ENCODE measurements at places on chromosomes 3 and 15.

DNA sequence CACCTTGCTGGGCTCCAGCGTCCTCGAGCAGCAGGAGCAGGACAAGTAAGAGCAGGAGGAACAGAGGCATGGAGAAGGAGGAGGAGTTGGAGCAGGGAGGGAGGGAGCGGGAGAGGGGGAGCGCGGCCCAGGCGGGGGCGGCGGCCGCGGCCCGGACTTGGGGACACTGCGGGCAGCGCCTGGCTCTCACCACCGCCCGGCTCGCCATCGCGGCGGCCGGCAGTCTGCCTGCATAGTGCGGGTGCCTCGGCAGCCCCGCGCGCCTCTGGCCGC, 440 bp downstream of the DCBLD2 start:
- DNase-seq = no peak

DNA sequence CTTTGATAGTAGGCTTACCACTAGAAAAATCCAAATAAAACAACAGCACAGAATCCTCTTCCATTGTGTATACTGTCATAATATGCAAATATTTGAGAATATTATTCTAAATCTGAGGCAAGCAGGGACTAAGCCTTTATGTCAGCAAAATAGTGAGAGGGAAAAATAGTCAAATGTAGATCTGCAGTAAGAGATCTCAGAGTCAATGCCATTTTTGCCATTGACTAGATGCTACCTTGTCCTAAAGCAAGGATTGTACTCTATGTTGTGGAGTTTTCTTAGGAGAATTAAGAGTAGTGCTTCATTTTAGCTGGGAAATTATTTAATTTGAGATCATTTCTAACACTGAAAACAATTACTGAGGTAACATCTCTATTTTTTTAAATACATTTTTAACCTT, 50.2 kb downstream of the IQCH start:
- DNase-seq = no peak

DNA sequence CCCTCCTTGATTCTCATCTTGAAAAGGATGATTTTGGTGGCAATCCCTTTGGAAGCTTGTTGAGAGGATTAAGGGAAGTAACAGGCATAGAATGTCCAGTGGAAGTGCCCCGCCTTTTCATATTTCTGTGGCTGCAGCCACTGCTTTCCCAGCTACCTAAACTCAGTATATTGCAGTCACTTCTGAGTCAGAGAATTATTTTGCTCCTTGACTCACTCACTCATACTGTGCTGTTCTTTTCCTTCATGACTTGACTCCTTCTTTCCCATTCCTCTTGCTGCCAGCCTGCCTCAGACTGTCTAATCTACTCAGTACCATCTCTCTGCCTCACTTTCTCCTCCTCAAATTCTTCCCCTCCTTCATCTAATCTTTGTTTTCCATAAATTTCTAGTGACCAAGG, 26.5 kb upstream of the POLR2M start:
- no peak for DNase-seq

GRCh38 chr3:128906031-128906803, 26.8 kb downstream of the ACAD9 start:
- no peak for DNase-seq

DNA sequence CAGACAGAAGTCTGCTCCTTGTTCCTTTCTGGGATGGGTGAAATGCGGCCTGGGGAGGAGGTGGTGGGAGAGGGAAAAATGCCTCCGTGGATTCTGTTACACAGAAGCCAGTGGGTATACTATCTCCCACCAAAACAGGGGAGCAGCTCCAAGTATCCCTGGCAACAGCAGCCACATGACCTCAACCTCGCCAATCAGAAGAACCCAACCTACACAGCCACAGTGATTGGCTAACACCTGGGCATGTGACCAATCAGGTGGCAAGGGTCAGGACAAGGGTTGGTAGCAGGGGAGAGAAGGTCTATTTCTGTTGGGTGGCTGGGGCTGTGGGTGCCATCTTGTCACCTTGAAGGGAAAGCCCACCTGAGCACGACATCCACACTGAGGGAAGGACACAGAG, 9.1 kb upstream of the ACAD9 start:
- no peak for DNase-seq

- no peak for DNase-seq
Observed at GRCh38 chr3:55655544-55655943, 168.4 kb upstream of the WNT5A start.

- DNase-seq = no peak
Observed at GRCh38 chr3:197181741-197182140, 116.7 kb downstream of the DLG1 start.

GRCh38 chr15:74604983-74605794, 10.4 kb upstream of the CLK3 start:
- DNase-seq = no peak

- no peak for DNase-seq
Observed at GRCh38 chr15:77715860-77716259, 83.1 kb upstream of the LINGO1 start.

GRCh38 chr3:172357850-172358754, 90.2 kb downstream of the GHSR start:
- no peak for DNase-seq

- DNase-seq = no peak
Observed at GRCh38 chr3:178833695-178834094, 237.9 kb downstream of the ZMAT3 start.
